ENCODE measurements at places on chromosomes 16 and 17.

- DNase-seq, result no peak
These were observed 48.0 kb upstream of the CDH5 start for GRCh38 chr16:66318505-66318904.

DNA sequence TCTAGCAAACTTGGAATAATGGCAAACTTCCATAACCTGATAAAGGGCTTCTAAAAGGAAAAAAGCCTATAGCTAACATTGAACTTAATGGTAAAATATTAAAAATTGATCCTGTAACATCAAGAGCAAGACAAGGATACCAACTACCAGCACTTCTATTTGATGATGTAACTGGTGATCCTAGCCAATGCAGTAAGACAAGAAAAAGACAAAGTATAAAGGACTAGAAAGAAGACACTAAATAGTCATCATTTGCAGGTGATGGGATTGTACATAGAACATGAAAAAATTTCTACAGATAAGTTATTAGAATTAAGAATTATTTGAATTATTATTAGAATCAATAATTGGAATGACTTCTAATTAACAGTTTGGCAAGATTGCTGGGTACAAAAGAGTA lies 37.0 kb downstream of the B9D1 start:
- DNase-seq, result no peak

DNA sequence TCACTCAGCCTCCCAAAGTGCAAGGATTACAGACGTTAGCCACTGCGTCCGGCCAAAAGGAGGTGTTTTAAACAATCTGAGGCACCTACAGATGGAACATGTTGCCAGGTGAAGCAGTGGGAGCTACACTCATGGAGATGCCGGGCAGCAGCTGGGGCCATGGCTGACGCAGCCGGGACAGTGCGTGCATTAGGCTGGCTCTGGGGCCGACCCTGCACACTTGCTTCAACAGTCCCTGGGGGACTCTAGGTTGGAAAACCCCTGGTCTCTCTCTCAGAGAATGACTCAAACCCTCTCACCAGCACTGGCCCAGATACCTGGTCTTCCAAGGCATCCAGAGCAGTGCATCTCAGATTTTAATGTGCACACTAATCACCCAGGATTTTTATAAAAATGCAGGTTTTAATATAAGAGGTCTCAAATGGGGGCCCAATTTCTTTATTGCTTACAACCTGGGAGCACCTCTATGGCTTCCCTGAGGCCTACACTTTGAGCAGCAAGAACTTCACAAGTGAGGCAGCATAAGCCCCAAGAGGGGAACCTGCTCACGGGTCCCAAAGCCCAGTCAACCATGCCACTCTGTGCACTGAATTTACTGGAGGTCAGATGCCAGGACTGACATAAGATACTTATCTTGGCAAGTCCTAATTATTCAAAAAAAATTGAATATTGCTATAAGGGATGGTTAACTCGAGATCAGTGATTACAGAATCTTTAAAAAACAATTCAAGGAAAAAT lies 70.8 kb upstream of the TRAP1 start:
- no peak for DNase-seq

DNA sequence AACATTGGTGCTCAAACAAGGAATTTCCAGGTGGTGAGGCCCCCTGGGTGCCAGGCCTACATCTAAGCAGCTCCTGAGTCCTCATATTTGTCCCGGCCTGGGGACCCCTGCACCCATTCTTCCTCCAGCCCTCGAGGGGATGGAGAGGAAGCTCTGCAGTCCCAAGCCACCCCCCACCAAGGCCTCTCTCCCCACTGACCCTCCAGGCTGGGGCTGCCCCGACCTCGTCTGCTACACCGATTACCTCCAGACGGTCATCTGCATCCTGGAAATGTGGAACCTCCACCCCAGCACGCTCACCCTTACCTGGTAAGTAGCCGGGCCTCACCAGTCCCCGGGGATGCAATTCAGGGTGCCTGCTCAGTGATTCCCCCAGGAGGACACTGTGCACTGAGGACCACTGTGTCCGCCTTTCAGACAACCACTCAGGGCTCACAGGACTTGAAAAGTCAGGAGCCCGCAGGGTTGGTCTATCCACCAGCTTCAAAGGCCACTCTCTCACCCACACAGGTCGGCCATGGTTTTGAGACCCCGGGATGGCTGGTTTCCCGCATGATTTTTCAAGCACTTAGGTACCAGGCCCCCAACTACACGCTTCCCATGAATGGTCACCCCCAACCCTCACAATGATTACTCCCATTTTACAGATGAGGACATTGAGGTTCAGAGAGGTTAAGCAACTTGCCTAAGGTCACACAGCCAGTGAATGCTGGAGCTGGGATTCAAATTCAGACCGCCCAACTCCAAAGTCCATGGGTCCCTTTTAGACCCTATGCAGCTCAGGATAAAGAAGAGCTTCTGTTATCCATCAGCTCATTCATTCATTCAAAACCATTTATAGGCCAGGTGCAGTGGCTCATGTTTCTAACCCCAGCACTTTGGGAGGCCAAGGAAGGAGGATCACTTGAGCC lies 32.4 kb downstream of the IL21R start:
- DNase-seq, result no peak

DNA sequence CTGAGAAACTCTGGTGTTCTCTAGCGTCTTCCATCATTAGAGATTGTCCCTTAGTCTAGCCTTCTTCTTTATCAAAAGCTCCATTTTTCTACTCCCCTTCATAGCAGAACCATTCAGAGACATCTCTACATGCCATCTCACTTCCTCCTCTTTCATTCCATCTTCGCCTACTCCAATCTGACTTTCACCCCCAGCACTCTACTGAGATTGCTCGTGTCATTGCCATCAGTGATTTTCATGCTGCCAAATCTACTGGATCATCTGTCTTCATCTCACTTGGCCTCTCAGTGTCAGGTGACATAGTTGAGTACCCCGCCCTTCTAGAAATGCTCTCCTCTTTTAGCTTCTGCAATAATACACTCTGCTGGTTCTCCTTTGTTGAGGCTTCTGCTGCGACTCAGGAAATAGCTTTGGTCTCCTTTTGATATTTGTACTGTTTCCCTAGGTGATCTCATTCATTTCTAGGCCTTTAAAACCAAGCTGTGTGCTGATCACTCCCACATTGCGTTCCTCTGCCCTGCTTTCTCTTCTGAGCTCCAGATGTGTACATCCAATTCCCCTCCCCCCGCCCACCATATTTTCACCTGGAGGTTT lies 119.1 kb downstream of the FTO start:
- no peak for DNase-seq

DNA sequence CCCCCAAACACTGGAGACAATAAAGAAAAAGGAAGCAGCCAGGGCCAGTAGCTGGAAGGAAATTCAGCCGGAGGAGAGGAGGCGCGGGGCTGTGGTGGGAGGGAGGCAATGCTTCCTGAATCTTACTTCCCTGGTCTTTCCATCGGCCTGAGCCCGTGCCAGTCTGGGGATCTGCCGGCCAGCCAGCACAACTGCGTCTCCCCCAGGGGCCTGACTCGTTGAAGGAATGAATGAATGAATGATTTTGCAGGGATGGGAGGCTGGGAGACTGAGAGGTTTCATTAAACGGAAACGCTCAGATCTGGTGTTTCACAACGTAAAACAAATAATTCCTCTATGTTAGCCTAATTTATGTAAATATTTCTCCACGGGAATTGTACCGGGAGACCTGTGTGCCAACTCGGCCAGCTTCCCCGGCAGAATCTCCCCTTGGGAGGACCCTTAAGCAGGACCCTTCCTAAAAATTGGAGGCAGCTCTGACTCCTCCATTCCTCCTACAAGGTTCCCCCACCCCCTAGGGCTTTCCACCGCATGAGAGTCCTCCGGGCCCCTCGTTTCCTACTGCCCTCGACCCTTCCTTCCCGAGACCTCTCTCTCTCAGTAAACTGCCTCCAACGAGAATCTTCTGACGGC lies 1.3 kb upstream of the BAIAP2 start:
- no peak for DNase-seq

DNA sequence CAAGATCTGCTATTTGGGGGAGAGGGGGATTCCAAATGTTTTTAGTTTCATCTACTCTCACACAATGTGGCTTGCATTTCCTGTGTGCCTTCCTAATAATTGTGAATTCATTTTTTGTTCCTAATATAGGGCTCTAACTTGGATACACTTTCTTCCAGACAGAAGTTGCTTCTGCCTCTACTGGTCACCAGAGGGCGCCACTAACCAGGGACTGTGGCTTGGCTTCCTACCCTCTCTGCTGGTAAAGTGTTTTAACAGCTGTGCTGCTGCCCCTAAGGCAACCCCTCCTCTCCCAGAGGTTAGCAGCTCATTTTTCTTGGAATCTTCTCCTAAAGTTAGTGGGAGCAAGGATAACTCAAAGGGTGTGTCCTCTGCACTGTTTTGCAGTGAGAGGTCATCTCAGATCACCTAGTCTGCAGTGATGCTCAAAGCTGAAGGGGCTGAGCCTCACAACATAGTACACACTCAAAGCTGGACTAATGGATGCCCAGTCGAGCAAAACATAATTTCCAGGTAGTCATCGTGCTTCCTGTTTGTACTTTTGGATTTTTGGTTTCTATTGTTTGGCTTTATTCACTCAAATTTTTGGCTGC lies 5.0 kb upstream of the PRSS54 start:
- no peak for DNase-seq

GRCh38 chr17:10144982-10145381 lies 53.4 kb downstream of the GAS7 start:
- no peak for DNase-seq

DNA sequence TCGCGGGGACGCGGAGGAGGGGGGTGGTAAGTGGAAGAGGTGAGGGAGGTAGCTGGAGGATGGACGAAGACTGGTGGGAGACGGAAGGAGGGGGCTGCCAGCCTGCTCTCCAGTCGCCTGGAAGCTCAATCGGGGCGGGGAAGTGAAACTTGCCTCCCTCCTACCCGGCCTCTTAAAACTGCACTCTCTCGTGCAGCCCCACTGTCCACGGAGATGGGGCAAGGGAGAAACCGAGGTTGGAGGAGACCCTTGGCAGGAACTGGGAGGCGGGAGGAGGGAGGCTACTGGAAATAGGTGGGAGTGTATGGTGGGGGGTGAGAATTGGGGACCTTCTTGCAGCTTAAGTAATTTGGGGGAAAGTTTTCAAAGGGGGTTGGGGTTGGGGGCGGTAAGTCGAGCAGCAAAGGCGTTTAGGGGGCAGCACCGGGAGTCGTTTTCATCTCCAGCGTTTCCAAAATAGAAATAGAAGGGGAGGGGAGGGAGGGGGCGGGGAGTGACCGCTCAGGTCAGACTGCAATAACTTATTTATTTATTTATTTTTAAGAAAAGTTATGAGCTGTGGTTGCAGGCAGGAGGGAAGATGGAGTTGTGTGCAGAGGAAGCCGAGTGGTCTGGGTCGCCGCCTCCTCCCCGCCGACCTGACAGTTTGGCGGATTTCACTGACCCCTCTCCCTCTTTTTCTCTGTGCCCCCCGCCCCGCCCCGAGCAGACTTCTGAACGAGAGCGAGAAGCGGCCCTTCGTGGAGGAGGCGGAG lies 1.4 kb downstream of the SOX9 start:
- no peak for DNase-seq

DNA sequence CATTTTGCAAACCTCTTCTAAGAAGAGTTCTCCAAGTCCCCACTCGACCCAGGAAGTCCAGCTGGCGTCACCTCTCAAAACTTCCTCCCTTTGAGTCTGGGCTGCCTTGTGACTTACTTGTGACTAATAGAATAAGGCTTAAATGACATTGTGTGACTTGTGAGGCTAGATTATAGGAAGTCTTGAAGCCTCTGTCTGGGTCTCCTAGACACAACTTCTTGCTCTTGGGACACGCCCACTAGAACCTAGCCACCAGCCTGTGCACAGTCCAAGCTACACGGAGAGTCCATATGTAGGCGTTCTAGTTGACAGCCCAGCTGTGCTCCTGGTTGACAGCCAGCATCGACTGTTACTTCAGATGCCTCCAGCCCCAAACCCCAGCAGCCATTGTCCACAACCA lies 66.7 kb upstream of the TANC2 start:
- DNase-seq, result no peak

DNA sequence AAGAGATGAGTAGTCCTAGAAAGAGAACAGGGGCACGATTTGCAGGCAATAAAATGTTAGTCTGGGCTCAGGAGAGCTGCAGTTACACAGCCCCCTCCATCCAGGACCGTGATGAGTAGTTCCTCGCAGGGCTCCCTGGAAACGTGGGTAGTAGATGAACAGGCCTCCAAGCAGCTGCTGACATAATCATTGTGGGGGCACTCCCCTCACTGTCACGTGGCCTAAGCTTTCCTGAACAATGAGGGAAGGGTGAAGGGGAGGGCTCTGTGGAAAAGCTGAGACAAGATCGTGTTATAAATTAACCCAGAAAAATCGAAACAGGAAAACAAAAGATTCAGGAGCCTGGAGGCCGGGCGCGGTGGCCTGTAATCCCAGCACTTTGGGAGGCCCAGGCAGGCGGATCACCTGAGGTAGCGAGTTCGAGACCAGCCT lies 1.3 kb upstream of the PER1 start:
- DNase-seq, result peak; percentile 98

DNA sequence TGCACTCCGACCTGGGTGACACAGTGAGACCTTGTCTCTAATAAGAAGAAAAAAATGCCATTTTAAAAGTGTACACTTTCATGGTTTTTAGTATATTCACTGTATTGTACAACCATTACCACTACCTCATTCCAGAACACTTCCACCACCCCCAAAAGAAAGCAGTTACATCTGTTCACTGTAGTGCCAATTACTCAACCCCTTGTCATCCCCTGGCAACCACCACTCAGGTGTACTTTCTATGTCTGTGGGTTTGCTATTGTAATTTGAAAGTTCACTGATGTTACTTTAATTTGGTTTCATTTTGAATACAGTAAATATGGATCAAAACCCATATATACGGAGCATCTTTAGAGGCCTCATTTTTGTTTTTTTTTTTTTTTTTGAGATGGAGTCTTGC lies 6.1 kb downstream of the ZG16 start:
- DNase-seq, result no peak

- DNase-seq, result no peak
These were observed 43.6 kb downstream of the NLRC5 start for GRCh38 chr16:57032931-57033330.

- DNase-seq, result no peak
These were observed 36.3 kb downstream of the SPECC1 start for GRCh38 chr17:20045476-20045875.

DNA sequence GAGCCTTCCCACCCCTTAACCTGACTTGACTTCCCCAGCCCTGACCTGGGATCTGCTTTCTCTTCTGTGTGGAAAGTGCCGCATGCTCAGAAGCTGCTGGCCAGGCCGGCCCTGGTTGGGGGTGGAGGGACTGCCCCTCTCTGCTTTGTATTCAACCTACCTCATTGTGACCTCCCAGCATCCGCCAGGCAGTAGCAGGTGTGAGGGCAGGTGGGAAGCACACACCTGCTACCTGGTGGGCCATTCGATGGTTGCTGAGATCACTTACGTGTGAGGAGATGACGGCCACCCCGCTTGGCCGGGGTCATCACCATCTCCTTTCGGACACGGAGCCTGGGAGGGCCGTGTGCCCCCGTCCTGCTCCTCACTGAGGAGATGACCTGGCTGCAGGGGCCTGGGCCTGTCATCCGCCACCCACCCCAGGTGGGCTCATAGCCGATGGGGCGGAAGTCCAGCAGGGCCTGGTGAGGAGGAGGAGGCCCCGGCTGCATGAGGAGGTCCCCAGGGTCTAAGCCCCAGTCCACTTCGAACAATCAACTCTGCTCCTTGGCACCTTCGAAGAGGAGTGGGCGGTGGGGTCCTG lies 7.1 kb downstream of the CPNE7 start:
- no peak for DNase-seq

- DNase-seq, result no peak
These were observed 307.2 kb upstream of the MYOCD start for GRCh38 chr17:12358477-12358876.
